ENCODE measurements at places on chromosomes 1 and 21.

GRCh38 chr21:32463889-32464300 is 51.4 kb downstream of the EVA1C start:
- DNase-seq = no peak

DNA sequence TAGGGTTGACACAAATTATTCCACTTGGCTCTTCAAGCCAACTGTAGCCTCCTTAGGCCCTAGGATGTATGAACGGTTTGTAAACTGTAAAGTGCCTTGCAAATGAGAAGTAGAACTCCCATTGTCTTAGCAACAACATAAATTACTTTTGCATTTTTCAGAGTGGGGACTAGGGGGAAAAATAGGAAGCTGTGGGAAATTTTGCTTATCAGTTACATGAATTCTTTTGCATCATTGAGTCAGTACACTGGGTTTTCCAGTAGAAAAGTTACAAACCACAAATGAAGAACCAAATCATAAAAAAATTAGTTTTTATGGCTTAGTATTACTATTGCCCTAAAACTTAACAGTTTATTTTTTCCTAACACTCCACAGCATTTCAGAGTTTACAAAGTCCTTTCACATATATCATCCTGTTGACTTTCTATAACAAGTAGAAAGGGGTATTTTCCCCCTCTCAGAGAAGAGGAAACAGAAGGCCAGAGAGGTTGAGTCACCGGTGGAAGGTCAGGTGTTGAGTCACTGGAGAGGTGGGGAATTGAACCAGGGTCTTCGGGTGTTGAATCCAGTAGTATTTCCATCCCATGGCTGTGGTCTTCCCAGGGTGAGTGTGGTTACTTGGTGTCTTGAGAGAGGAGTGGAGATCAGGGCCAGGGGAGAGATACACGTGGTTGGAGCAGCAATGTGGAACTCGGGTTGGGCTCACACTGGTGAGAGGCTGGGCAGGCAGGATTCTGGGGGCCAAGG is 71.9 kb upstream of the USP24 start:
- peak; percentile 60 for DNase-seq

- peak; percentile 50 for DNase-seq
These were observed 42.5 kb downstream of the CNST start for GRCh38 chr1:246608616-246609376.

- DNase-seq = no peak
These were observed 516.9 kb downstream of the ADGRL2 start for GRCh38 chr1:82317671-82318070.

DNA sequence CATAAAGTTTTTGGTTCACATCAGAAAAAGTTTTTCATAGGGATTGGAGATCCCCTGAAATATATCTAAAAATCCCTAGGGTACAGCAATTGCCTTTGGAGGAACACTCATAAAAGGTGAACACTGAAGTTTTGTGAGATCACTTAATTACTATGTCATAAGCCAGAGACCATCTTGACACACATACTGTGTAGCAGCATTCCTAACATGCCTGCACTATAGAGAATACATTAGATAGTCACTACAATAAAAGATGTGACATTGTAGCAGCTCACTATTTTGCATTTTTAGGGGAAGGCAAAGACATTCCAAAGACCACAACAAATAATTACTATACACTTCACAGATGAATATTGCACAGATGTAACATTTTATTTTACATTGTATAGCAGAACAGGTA is 779.9 kb downstream of the KCNT2 start:
- DNase-seq = no peak

GRCh38 chr1:7250176-7250575 is 464.9 kb downstream of the CAMTA1 start:
- no peak for DNase-seq

DNA sequence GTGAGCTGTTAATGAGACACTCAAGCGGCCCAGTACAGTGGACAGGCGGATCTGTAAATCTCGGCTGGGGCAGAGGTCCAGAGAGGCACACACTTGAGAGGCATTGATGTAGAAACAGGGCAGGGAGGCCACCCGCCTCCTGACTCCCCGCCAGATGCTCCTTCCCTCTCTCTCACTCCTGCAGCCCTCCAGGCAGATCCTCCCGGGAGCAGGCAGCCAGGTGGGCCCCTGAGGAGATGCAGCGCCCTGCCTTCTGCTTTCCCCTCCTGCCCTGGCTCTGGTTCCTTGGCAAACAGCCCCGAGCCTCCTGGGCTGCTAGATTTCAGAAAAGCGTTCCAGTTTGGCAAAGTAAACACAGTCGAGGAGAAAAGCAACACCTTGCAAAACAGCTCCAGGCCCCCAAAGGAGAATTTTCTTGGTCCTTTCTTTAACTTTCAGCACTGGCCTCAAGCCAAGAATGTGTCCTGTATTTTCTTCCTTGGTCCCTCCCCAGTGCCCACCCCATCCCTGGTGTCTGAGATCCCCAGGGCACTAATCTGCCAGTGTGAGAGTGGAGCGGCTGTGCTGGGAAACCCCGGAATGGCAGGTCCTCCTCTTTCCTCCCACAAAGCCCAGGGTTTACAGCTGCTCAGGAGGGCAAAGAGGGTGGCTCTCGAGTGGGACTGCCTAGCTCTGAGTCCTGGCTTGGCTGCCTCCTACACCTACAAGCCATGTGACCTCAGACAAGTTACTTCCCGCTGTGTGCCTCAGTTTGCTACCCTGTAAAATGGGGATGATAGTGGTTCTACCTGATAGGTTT is 29.4 kb upstream of the IFNLR1 start:
- DNase-seq = no peak

- DNase-seq = no peak
These were observed 1.3 kb downstream of the EXO1 start for GRCh38 chr1:241849345-241849695.

DNA sequence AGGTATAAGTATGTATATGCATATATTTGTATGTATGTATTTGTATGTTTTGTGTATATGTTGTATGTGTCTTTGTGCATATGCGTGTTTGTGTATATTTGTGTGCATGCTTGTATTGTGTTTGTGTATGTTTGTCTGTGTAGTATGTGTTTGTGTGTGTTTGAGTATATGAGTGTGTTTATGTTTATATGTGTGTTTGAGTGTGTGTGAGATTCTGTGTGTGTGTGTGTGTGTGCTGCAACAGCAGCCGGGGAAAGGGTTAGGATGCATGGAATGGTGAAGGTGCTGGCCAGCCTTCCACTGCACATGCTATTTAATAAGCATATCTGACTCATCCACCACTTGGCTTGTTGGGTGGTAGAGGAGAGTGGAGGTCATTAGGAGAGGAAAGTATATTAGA is 46.6 kb upstream of the RAB4A start:
- no peak for DNase-seq

DNA sequence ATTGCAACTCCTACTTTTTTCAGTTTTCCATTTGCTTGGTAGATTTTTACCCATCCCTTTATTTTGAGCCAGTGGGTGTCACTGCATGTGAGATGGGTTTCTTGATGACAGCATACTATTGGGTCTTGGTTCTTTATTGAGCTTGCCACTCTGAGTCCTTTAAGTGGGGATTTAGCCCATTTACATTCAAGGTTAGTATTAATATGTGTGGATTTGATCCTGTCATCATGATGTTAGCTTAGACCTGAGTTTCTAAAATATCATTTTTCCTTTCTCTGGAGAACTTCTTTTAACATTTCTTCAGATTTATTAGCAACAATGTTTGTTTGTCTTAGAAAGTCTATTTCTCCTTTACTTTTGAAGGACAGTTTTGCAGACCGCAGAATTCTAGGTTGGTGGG is 11.8 kb upstream of the S100B start:
- no peak for DNase-seq

DNA sequence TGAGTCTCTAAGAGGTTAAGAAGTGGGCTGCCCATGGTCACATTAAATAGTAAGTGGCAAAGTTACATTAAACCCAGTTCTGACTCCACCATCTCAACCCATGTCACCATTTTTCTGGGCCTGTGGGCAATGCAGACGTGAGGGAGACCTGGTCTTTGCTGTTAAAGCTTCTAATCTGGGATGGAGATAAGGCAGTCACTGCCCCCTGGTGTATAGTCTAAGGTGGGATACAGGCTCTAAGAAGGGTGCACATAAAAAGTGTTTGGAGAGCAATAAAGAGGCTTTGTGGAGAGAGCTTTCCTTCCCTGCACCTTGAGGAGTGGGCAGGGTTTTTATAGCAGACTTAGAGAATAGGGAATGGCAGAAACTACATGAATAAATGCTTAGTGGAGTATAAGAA is 141.3 kb downstream of the ROR1 start:
- DNase-seq = no peak

GRCh38 chr21:35754583-35754982 is 305.7 kb downstream of the SETD4 start:
- DNase-seq = no peak

GRCh38 chr1:167533851-167534300 is 15.5 kb upstream of the CD247 start:
- peak; percentile 70 for DNase-seq

DNA sequence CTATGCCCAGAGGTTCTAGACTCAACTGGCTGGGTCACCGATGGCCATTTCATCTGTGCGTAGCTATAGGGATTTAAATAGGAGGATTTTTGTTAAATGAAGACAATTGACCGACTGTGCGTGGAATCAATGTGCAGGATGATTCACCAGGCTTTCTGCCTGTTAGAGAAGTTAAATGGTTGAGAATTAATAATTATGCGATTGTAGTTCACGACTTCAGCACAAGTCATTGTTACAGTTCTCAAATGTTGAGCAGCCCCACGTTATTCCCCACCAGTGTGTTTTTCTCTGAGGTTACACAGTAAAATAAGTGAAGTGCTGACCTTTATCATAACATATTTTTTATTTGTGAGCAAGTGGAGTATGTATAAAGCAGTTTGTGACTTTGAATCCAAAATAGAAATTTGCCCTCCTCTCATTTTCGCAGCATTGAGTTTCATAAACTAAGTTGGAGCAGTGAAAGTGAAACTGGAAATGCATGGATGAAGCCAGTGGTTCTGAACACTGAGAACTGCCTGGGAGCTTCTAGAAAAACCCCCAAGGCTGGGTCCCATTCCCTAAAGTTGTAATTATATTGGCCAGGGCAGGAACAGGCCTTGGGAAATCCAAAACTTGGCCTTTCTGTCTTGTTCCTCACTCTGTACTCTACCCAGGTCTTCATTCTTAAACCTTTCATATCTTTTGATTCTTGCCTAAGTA is 102.6 kb downstream of the GALNT2 start:
- no peak for DNase-seq

DNA sequence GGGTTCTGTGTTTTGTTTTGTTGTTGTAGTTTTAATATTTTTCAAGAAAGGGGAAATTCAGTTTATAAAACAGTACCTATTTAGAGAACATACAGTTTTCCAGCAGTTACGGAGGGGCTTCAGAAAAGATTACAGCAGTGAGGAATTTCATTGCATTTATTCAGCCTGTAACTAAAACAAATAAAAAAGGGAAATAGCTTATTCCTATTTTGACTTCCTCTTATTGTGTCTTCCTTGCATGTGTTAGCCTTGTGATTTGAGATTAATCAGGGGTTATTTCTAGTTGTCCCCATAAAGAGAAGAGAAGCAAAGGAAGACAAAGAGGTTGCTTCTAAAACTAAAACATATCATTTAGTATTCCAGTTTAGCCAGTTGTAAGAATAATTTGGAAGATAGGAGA is 35.0 kb downstream of the CTTNBP2NL start:
- no peak for DNase-seq

GRCh38 chr1:53344921-53345838 is 17.3 kb upstream of the LRP8 start:
- DNase-seq = no peak

- no peak for DNase-seq
These were observed 11.3 kb downstream of the C1orf116 start for GRCh38 chr1:207021139-207021861.

DNA sequence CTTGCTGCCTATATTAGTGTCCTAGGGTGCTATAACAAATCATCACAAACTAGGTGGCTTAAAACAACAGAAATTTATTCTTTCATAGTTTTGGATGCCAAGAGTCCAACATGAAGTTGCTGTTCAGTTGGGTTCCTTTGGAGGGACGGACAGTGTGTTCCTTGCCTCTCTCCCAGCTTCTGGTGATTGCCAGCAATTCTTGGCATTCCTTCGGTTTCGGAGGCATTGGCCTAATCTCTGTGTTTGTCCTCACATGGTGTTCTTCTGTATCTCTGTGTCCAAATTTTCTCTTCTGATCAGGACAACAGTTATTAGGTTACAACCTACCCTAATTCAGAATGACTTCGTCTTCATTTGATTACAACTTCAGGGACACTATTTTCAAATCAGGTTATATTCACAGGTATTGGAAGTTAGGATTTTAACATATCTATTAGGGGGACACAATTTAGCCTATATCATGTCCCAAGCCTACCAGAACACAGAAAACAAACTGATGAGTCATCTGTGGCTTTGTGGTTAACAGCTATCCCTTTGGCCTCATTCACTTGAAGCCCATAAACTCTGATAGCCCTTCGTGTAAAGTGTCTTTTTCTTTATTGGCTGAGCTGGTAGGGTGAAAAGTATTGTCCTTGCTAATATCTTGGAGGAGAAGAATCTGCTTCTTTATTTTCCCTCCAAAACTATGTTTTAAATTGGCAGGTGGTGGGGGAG is 83.2 kb upstream of the PAPPA2 start:
- no peak for DNase-seq

- DNase-seq = no peak
These were observed 16.0 kb upstream of the OVAAL start for GRCh38 chr1:180542838-180543145.

GRCh38 chr1:47941609-47942239 is 55.5 kb downstream of the TRABD2B start:
- DNase-seq = no peak

GRCh38 chr1:161313554-161314200 is 504 bp upstream of the SDHC start:
- DNase-seq = no peak

DNA sequence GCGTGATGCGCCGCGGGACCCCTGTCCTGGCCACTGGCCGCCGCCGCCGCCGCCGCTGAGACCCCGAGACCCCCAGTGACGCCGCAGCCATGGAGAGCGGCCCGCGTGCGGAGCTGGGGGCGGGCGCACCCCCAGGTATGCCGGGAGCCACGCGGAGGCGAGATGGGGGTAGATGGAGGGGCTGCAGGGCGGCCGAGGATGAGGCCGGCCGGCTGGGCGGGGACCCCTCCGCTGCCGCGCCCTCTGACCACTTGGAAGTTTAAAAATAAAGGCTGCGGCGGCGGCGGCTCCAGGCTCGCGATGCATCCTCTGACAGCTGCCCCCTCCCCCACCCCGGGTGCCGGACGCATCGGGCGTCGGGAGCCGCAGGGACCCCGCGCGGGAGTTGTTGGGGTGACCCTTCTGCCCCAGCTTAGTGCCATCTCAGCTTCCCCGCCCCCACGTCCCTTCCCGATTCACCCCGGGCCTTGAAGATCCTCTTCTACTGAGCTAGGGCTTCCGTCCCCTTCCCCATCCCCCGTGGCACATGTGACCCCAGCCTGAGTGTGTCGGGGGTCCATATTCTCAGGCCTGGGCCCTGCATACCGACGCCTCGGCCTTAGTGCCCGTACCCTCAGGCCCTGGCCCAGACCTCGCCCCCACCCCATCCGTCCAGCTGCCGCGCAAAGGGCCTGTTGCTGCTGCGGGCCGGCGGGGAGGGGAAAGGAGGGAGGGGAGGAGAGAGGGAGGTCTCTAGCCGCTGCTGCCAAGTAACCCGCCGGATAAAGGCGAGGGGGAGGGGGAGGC is 562 bp downstream of the MAP7D1 start:
- DNase-seq = peak; percentile 68

GRCh38 chr21:41641510-41641815 is 125.4 kb downstream of the RIPK4 start:
- DNase-seq = no peak

- no peak for DNase-seq
These were observed 11.8 kb downstream of the DPH5 start for GRCh38 chr1:101013776-101014175.
